Smooth muscle cell of the pulmonary artery (primary cell): ENCODE measurements at places on chromosomes 13 and 19. TPM values are rescaled to one million over a fixed set of nuclear protein-coding genes. Genes with fewer than 3 reads are reported as not detected.

The MICOS13 gene
- total RNA-seq: 23.5 and 33.7 TPM in 2 replicates

The FCAR gene
- not detected in 2 replicates for total RNA-seq

The MIR17HG gene
- total RNA-seq: 1.9 and 3.8 TPM in 2 replicates

The IFNL2 gene
- not detected in 2 replicates for total RNA-seq

The ZNF429 gene
- 4.9 and 5.7 TPM in 2 replicates for total RNA-seq

The IRGC gene
- not detected in 2 replicates for total RNA-seq

The MBNL2 gene
- 75.8 and 89.7 TPM in 2 replicates for total RNA-seq

The ATP8B3 gene
- 1.8 TPM in 2 replicates for total RNA-seq
